Esophagus mucosa (tissue), 1 donor: ENCODE measurements at places on chromosomes 7 and 10. TPM values are rescaled to one million over a fixed set of nuclear protein-coding genes. Genes with fewer than 3 reads are reported as not detected.

The MINPP1 gene
- total RNA-seq, result 3.9 TPM

The TAS2R5 gene
- total RNA-seq, result 1.0 TPM

The NME8 gene
- total RNA-seq, result not detected

The STEAP1B gene
- total RNA-seq, result 2.0 TPM

The INHBA gene
- total RNA-seq, result 0.84 TPM

The SLC16A9 gene
- total RNA-seq, result 14.3 TPM

The AOC1 gene
- total RNA-seq, result 6.3 TPM

The KIAA1217 gene
- total RNA-seq, result 69.4 TPM

The ZNF425 gene
- total RNA-seq, result 1.9 TPM

The HABP2 gene
- 0.04 TPM for total RNA-seq

- ATAC-seq, result no peak
These were observed 344.0 kb downstream of the REEP3 start for GRCh38 chr10:63865210-63865609.

GRCh38 chr7:40572810-40573465 is 438.1 kb downstream of the SUGCT start:
- ATAC-seq, result no peak

- ATAC-seq, result no peak
These were observed 71.4 kb downstream of the NEURL1 start for GRCh38 chr10:103564776-103565520.

- ATAC-seq, result no peak
These were observed 73.6 kb downstream of the COBL start for GRCh38 chr7:51242881-51243518.

- no peak for ATAC-seq
These were observed 62.2 kb downstream of the CNOT4 start for GRCh38 chr7:135447748-135448147.

DNA sequence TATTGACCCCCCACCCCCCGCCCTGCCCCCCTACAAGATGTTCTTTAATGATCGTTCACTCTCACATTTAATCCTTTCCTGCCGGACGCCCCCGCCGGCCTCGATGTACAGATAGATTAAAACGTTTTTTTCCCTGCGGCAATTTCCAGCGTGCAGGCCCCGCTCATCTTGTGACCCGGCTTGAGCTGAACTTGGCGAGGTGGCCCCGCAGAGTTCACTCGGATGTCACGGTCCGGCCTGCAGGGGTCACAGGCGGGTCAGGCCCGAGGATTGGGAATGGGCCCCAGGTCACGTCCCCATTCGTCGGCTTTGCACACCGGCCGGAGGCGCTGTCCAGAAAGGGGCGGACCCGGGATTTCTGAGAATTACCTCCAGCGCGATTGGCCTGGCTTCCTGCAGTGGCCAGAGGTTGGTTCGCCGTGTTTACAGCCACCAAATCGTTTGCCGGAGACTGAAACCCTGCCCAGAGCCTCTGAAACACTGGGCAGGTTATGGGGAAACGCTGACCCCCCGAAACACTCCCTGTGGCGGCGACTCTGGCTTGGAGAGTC is 1.9 kb upstream of the CYP26A1 start:
- no peak for ATAC-seq

DNA sequence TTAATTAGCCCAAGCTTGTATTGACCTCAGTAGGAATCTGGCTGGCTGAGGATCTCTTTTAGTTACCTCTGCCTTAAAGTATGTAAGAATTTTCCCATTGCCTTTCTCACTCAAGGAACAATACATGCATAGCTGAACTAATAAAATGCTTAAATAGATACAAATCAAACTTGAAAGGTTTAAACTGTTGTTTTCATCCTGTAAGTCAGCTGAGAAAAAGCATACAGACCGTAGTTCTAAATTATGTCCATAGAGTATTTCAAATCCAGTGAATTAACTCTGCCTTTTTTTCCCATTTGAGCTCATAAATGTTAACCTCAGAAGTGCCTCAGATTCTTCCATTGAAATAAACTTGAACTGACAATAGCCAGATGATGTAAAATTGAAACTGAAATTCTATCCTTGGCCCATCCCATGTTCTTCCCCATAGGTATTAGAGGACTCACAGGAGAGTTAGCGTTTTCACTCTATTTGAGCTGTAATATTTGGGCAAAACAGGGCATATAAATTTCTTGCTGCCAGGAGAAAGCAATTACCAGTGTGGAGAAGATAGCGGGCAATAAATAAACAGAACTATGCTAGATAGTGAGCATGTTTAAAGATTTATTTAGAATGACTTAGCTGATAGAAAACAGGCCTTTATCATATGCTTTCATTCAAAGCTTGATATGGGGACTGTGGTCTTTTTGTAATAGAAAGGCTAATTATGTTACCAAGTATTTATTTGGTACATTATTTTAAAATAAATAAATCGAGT is 163.7 kb downstream of the WNT2 start:
- no peak for ATAC-seq

GRCh38 chr7:42155584-42156290 is 81.3 kb downstream of the GLI3 start:
- ATAC-seq, result no peak

GRCh38 chr7:518630-519483 is 789 bp downstream of the PDGFA start:
- ATAC-seq, result peak; percentile 55

- ATAC-seq, result no peak
These were observed 295.0 kb upstream of the GALNT17 start for GRCh38 chr7:70836946-70837345.
